Articular chondrocyte of knee joint (primary cell): ENCODE measurements at places on chromosomes 7 and 10. TPM values are rescaled to one million over a fixed set of nuclear protein-coding genes. Genes with fewer than 3 reads are reported as not detected.

Gene GRID1
- total RNA-seq, result not detected in 2 replicates

Gene FAM25A
- not detected in 2 replicates for total RNA-seq

Gene PRF1
- not detected in 2 replicates for total RNA-seq

Gene SLC39A12
- total RNA-seq, result under 0.01 TPM in 1 of 2 replicates, not detected in the other

Gene CYP26C1
- total RNA-seq, result 0.11 and 0.26 TPM in 2 replicates

Gene SND1
- total RNA-seq, result 226 and 252 TPM in 2 replicates

Gene IFIT1B
- not detected in 2 replicates for total RNA-seq

Gene MYL10
- not detected in 2 replicates for total RNA-seq

Gene TMEM168
- 32.6 and 38.4 TPM in 2 replicates for total RNA-seq

Gene TNPO3
- total RNA-seq, result 47.3 and 57.4 TPM in 2 replicates

Gene NDUFB2
- total RNA-seq, result 128 and 181 TPM in 2 replicates

Gene CYP3A7
- total RNA-seq, result 0.32 TPM in 1 of 2 replicates, not detected in the other

Gene NPC1L1
- total RNA-seq, result under 0.01 TPM in 1 of 2 replicates, not detected in the other

Gene LIPN
- not detected in 2 replicates for total RNA-seq
